ENCODE measurements at places on chromosomes 6 and 20.

DNA sequence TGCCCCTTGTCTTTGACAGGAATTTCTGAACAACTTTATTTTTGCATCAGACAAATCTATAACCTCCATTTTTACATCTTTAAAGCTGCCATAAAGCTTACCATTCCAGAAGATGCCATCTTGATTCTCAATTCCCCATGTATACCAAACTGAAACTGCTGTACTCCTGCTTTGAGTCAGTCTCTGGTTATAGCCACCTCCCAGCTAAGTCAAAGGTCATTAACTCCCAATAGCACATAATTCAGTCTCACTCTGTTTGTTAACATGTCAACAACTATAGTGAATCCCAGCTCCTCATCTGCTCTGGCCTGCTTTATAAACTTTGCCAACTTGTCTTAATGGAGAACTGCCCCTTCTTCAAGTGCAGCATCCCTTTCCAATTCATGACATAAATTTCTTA lies 343.6 kb downstream of the FRK start:
- no peak for DNase-seq

DNA sequence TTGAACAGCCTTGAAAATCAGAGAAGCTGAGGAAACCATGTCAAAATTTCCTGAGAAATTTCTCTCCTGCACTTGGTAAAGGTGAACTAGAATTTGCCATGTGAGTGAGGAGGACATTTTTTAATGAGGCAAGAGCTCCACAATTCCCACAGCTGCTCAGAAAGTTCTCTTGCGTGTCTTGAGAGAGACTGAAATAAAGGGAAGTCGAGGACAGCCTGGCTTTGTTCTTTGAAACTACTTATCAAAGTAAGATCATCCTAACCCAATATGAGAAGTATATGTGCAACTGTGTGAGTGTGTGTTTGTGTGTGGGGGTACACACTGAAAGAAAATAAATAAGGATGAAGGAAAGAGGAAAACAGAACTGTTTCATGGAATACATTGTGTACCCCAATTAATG lies 163.4 kb downstream of the SLC24A3 start:
- no peak for DNase-seq

DNA sequence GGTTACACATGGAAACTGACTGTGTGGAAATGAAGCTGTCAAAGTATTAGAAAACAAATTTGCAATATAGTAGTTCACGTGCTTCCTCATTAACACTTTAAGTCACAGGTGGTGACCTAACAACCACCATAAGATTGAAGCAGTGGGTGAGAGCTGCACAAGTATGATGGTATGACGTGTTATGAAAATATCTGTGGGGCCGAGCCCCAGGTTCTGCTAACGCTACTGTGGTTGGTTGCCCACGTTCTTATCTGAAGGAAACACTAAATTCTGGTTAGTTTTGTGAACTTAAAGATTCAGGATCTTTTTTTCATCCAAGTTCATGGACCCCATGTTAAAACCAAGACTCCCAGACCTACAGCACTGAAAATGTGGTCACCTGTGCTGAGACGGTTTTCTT lies 243.0 kb upstream of the RIN2 start:
- no peak for DNase-seq

DNA sequence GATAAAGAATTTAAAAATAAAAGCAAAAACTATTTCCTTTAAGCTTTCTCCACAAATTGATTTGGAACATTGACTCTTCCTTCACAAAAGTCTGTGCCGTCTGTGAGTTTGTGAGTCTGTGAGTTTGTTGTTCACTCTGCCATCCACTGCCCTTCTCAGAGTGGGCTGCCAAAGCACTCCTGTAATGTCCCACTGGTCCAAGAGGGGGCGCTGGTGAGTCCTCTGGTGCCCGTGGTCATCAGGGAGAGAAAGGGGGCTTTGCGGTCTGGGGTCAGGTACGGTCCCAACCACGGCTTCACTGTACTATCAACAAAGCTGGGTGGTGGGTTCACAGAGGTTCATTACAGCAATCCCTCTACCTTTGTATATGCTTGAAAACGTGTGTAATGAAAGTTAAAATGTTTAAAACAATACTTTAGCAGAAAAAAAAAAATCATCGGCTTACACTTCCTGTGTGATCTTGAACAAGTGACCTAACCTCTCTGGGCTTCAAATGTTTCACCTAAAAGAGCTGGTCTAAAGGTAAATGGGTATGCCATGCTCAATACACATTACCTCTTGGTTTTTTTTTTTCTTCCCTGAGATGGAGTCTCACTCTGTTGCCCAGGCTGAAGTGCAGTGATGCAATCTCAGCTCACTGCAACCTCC lies 5.6 kb upstream of the ANKRD60 start:
- DNase-seq, result peak; percentile 60

DNA sequence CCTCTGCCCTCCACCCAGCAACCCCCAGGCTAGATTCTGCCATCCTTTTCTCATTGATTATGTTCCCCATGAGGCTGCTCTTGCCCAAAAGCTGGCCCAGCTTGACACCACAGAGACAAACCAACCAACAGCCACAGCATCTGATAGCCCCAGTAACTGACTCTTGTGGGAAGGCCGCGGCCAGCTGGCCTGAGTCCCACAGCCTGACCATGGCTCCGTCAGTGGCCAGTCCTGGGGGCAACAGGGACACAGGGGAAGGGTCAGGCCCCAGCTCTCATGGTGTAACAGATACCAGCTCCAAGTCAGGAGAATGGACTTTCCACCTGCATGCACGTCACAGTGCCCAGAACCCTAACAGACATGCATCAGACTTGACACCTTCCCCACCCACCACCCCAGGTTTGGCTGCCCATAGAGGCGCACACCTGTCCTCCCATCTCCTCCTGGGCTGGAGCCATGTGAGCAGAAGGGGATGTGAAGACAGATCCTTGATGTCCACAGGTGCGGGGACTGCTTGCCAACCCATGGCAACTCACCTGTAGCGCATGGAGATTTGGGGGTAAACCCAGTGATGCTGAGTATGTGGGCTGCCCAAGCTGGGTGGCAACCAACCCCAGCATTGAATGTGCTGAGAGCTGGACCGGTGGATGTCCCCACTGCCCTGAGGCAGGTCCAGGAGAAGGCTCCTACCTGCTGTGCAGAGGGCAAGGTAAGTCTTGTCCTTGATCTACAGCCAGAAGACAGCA lies 18.8 kb downstream of the RIPOR3 start:
- no peak for DNase-seq

DNA sequence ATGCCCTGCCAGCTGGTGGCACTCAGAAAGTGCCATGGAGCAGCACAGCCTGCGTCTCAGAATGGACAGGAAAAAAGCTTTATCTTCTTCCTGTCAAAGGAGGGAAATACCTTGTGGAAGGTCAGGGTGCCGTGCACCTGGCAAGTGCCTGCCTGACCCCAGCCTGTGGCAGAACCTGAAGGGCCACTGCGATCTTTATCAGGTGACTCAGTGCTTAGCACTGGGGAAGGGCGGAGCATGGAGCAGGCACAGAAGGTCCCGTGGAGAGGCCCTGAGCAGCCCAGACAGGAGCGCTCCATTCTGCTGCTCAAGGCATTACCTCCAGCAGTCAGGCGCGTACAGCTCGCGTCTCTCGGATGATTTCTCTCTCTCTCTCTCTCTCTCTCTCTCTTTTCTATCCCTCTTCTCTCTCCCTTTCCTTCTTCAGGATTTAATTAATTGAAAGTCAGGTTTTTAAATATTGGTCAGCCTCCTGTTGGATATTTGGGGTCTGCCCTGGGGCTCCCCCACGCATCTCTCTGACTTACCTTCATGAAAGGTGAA lies 31.7 kb downstream of the FOXC1 start:
- no peak for DNase-seq

GRCh38 chr20:35820715-35821114 lies 48.9 kb downstream of the PHF20 start:
- no peak for DNase-seq

- no peak for DNase-seq
These were observed 90.0 kb upstream of the BHLHE23 start for GRCh38 chr20:63096681-63097335.

DNA sequence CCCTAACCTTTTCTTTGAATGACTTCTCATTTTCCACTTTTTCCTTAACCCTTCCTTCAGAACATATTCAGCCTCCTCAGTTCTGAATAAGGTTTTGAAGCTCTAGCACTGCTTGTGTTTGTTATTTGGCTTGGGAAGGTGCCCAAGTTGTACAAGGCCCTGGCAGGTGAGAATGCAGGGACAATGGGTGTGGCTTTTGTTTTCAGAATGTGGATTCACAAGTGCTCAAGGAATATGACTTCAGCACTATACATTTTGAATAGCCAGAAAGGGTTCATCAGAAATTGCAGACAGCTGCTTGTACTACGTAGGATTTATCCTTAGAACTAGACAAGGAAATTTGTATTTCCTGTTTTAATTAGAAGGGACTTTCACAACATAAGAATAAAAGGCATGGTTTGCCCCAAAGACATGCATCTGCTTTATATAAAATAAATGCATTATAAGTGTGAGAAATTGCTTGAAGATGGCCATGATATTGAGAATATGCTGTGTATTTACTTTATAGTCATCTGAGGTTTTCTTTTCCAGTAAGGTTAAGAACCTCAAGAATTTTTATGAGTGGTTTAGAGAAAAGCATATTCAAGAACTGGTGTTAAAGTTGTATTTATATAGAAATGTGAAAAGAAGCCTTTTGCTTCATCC lies 29.3 kb upstream of the PRDM1 start:
- DNase-seq, result no peak

DNA sequence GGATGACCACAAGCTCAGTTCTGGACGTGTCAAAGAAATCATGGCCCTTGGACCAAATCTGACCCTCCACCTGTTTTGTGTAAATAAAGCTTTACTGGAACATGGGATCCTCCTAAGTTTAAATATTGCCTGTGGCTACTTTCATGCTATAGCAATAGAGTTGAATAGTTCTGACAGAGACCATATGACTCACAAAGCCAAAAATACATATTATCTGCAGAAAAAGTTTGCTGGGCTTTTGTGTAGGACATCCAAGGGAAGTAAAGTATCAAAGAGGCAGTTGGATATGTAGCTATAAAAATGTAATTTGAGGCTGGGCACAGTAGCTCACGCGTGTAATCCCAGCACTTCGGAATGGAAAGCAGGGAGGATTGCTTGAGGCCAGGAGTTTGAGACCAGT lies 78.9 kb downstream of the TOX2 start:
- no peak for DNase-seq

DNA sequence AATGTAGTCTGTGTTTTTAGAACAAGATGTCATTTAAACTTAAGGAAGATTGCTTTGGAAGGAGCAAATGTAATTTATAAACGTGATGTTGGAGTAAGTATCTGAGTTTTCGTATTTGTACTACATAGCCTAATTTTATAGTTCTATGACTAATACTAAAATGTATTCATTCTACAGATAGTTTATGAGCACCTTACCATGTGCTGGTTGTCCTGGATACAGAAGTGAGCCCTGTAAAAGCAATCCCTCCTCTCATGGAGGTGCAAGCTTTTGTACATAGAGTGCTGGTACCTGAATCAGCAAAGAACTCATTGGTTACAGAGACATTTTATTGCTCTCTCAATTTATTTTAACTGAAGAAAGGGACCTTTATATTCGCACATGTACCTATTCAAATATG lies 27.1 kb downstream of the TBPL1 start:
- DNase-seq, result no peak

DNA sequence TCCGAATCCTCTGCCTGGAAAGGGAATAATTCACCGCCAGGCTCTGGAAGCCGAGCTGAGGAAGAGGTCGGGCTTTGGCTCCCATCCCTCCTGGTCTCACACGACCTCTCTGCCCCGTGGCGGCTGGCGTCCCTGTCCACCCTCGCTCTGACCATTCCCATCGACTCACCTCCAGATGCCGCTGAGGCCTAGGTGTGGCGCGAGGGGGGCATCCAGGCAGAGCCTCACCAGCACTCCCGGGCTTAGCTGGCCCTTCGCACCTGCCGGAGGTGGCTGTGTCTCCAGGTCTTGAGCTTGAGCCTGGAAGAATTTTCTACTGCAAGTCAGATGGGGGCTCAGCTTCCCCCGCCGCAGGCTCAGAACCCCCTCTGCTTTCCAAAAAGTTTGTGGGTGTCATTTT lies 28.5 kb upstream of the SMOC2 start:
- DNase-seq, result no peak

DNA sequence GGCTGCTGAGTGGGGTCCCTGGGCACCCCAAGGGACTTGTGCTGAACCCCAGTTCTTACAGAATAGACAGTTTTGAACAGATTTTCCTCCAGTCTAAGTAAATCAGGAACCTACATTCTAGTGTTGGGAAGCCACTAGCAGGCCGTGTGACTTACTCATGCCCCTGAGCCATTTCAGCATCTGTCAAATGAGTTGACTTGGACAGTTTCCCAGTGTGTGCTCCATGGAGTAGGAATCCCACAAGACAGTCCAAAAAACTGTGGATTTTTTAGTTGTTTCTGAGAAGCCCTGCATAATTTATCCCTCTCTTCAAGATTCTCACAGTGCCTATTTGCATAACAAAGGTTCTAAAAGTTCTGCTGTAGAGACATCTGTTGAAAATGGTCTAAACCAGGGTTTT lies 2.1 kb downstream of the GABRR2 start:
- DNase-seq, result no peak

GRCh38 chr6:33132081-33132524 lies 56.3 kb downstream of the HLA-DPB1 start:
- DNase-seq, result no peak

DNA sequence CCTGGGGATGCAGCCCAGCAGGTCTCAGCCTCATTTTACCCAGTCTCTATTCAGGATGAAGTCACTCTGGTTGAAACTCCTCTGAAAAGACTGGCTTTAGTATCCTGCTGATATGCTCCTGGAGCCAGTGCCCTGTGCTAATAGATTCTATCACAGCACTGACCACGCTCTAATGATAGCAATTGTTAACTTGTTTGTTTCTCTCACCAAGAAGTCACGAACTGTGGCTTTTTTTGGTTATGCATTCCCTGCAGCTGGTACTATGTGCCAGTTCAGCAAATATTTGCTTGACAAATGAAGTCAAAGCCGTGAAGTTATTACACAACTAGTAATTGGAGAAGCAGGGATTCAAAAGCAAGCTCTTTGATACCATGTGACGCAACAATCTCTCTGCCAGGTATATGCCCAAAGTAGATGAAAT lies 754.6 kb downstream of the KIF16B start:
- no peak for DNase-seq

DNA sequence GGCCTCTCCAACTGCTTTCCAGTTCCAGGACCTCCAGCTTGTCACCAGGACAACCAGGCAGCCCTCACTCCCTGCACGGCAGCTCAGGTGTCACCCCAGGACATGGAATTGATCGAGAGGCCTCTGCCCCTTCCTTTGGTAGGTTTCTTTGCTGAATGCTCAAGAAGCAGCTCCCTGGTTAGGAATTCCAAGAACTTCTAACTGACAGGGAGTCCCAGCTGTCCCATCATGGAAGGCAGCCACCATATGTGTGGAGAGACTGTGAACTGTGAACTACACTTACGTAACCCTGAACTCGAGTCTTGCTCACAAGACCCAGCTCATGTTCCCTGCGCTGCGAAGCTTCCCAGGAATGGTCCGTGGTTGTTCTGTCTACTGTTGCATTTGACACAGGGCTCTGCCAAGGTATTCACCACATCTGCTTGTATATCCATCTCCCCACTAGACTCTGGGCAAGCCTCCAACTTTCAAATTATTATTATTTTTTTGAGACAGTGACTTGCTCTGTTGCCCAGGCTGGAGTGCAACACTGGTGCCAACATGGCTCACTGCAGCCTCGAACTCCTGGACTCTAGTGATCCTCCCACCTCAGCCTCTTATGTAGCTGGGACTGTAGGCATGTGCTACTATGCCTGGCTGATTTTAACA lies 35.7 kb downstream of the MGME1 start:
- DNase-seq, result no peak

Data from HuH-7 (cell line).